ENCODE measurements at places on chromosomes 12 and 14.

DNA sequence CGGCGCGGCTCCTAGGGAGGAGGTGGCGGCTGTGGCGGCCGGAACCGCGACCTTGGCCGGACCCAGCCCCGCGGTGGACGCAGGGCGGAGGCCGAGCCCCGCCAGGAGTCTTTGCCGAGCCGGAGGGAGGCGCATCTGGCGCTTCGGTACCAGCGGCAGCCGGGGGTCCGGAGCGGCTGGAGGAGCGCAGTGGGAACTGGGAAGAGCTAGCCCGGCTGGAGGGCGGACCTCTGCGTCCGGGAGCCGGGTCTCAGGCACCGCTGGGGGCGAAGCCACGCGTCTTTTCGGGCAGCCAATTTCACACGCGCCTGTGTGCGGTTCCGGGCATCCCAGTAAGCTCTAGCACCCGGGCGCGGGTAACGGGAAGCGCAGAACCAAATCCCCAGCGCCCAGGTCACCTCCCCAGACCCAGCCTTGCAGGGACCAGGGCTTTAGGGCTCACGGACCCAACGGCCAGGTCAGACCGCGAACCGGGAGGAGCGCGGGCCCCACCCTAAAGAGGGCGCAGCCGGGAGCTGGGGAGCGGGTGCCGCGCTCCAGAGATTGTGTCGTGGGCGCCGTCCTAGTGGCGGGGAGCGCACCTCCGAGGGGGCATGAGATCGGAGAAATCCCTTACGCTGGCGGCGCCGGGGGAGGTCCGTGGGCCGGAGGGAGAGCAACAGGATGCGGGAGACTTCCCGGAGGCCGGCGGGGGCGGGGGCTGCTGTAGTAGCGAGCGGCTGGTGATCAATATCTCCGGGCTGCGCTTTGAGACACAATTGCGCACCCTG lies 89.4 kb downstream of the GALNT8 start:
- DNase-seq: no peak

DNA sequence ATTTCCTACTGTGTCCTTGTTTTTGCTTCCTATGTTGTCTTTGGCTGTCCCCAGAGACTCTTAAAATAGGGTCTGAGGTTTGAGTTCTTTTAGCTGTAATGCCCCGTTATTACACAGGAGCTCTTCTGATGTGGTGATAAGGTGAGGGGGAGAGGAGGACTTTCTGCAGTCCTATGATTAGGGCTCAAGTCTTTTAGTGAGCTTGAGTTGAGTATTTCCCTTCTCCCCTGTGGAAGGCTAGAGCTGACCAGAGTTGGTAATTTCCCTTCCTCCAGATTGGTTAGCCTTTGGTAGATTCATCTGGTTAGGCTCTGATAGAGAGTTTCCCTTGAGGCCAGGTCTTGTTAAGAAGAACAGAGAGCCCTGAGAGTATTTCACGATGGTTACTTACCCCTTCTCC lies 4.3 kb upstream of the HIF1A start:
- DNase-seq: no peak

- no peak for DNase-seq
These were observed 58.1 kb upstream of the PLEKHG3 start for GRCh38 chr14:64646103-64646502.

DNA sequence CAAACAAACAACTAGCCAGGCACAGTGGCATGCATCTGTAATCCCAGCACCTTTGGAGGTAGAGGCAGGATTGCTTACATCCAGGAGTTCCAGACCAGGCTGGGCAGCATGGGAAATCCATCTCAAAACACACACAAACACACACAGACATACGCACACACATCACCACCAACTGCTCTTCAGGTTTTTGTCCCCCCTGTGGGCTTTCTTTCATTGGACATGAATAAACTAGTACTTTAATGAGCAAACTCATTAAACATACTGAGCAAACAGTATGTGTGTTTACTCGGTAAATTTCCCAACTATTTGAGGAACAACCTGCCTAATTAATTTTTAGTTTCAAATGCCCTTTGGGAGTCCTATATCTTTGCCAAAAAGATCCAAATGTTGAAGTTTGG lies 10.1 kb upstream of the RASSF3 start:
- no peak for DNase-seq

GRCh38 chr12:10214136-10214894 lies 1.6 kb downstream of the GABARAPL1 start:
- DNase-seq: no peak

DNA sequence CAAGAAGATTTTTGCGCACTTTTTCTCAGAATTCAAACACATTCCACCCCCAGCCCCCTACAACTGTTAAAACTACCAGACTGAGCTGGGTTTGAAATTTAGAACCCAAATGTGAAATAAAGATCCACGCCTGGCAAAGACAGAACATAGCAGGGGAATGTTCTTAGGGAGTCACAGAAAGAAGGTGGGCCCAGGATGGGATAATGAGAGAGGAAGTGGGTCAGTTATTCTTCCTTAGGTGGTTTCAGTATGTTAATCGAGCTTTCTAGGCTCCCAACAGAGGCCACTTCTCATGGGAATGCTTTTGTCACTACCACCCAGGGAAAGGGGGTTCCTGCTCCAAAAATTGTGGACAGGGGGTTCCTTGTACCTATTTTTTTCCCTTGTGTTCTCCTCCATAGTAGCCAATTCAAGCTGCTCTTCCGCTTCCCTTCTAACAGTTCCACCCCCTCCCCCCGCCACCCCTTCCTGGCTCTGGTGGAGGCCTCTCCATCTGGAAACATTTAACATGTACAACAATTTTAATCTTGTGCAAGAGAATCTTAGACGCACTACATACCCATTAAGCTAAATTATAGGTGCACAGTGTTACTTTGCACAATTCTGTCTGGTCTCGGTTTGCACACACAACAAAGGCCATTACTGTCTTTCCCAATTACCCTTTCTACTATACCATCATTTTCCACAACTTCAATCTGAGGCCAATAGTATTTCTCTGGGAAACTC lies 218.1 kb downstream of the MON2 start:
- DNase-seq: no peak

GRCh38 chr14:65637780-65638179 lies 225.2 kb downstream of the FUT8 start:
- peak; percentile 62 for DNase-seq

GRCh38 chr12:58920102-58920960 lies at the start of gene LRIG3:
LRIG3 (minus strand) TSS chr12:58920504; CDS start chr12:58920235, 269 bp downstream.
- peak; percentile 66 for DNase-seq

- no peak for DNase-seq
These were observed 14.5 kb upstream of the KRT83 start for GRCh38 chr12:52335598-52336262.

DNA sequence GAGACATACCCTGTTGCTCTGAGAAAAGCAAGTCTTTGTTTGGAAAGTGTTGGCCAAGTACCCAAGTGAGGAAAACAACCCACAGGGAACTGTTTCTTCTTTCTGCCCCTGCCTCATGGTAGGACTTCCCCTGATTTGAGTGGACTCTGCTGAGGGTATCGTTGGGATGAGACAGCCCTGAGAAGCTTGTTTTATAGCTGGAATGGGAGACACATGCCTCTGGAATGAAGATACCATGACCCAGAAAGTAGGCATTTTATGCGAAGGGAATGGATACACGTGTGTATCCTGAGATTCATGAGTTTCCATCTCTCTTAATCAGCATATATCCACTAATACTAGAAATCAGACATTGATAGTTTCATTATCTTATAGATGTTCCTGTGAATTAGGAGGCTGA lies 382.3 kb downstream of the ATP23 start:
- DNase-seq: no peak

- no peak for DNase-seq
These were observed 29.1 kb downstream of the ZNF664 start for GRCh38 chr12:124002021-124002644.

Measured in GM06990 (cell line).